ENCODE measurements at places on chromosomes 13 and 19. TPM values are rescaled to one million over a fixed set of nuclear protein-coding genes. Genes with fewer than 3 reads are reported as not detected.

Gene PLK5
- not detected for polyA plus RNA-seq

Gene CNN2
- polyA plus RNA-seq = 299 TPM

Gene TMEM238
- polyA plus RNA-seq = not detected

Gene NLRP11
- polyA plus RNA-seq = not detected

Gene ZNF442
- polyA plus RNA-seq = 0.81 TPM

Gene PDX1
- polyA plus RNA-seq = not detected

Gene PPM1N
- polyA plus RNA-seq = 2.3 TPM

Gene ONECUT3
- polyA plus RNA-seq = not detected

Gene FRY
- 8.8 TPM for polyA plus RNA-seq

Gene PTPRH
- polyA plus RNA-seq = 2.5 TPM

Gene PSG2
- polyA plus RNA-seq = 2.1 TPM

Gene MCEMP1
- not detected for polyA plus RNA-seq

Gene YIPF2
- 41.5 TPM for polyA plus RNA-seq

Measured in fibroblast of lung (primary cell).